Cardiac muscle cell (in vitro differentiated cells and primary cell): ENCODE measurements at places on chromosomes 1 and 21. TPM values are rescaled to one million over a fixed set of nuclear protein-coding genes. Genes with fewer than 3 reads are reported as not detected.

The NCF2 gene
- 0.19 and 1.5 TPM in 2 replicates for polyA plus RNA-seq

GRCh38 chr1:87872189-87872588 is 543.5 kb downstream of the LMO4 start:
- no peak for DNase-seq

The OBSCN gene
- polyA plus RNA-seq: 87.1 and 121 TPM in 2 replicates

DNA sequence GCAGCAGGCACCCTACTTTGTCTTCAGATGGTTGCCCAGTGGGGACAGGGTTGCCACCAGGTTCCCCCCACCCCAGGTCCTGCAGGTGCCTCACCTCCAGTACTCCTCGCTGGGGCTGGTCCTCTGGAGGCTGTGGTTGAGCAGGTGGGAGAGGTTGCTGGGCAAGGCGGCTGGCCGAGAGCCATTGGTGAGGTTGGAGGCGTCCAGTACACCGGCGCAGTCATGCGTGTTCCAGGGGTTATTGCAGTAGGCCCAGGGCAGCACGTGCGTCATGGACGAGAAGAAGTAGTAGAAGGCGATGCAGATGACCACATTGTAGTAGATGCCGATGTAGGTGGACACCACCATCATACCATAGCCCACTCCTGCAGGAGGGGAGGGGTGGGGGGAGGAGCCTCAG is 16.9 kb downstream of the CCDC24 start:
- DNase-seq: no peak

GRCh38 chr21:30248844-30249243 is 32.9 kb upstream of the CLDN8 start:
- DNase-seq: no peak

The HSD3B1 gene
- polyA plus RNA-seq: 0.07 TPM in 1 of 2 replicates, not detected in the other

DNA sequence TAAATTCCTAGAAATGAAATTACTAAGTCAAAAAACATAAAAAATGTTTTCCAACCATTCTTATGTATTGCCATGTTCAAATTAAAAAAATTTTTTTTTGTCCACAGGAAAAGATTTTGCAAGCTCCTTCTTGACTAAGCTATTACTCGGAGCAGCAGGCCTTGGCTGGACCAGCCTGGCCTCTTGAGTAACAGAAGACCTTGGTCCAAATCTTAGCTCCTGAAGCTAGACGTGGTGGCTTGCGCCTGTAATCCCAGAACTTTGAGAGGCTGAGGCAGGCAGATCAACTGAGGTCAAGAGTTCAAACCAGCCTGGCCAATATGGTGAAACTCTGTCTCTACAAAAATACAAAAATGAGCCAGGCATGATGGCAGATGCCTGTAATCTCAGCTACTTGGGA is 77.6 kb downstream of the CLSTN1 start:
- DNase-seq: peak; percentile 51

- no peak for DNase-seq
Measured at GRCh38 chr1:37875833-37876232, 16.4 kb upstream of the MTF1 start.

The KIF21B gene
- 0.29 and 1.1 TPM in 2 replicates for polyA plus RNA-seq

- no peak for DNase-seq
Measured at GRCh38 chr1:8347635-8348034, 29.7 kb downstream of the SLC45A1 start.

DNA sequence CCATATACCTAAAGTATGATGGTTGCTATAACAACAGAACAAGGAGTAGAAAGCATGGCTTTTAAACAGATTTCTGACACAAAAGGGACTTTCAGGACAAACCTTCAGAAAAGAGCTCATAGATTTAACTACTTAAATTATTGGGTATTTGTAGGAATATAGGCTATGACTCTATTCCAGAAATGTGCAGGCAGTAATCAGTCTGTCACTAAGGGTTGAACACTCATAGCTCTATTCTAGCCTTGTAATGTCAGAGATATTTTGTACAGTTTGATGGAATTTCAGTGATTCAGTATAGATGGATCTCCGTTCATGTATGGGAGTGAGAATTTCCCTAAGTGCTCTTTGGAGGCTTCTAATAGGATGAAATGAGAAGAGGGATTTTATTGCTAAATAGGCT is 82.8 kb downstream of the EXTL2 start:
- no peak for DNase-seq

DNA sequence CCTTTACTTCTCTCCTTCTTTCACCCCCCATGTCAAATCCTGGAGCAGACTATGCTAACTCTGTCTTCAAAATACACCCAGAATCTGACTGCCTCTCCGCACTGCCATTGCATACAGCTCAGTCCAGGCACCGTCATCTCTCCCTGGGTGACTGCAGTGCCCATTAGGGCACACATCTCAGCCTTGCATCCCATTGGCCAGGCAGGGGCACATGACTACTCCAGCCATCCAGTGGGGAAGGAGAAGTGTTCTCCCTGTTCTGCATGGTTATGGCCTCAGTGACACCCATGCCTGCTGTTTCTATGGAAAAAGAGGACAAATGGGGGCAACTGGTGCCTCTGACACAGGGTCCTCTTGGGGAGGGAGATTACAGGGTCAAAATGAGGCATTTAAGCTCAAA is 270.5 kb downstream of the MATN1 start:
- DNase-seq: no peak

DNA sequence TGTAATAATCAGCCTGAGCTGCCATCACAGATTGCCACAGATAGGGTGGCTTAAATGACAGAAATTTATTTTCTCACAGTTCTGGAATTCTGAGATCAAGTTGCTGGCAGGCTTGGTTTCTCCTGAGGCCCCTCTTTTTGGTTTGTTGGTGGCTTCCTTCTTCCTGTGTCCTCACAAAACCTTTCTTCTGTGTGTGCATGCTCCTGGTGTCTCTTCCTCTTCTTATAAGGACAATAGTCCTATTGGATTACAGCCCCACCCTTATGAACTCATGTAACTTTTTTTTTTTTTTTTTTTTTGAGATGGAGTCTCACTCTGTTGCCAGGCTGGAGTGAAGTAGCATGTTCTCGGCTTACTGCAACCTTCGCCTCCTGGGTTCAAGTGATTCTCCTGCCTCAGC is 41.0 kb upstream of the F3 start:
- no peak for DNase-seq

DNA sequence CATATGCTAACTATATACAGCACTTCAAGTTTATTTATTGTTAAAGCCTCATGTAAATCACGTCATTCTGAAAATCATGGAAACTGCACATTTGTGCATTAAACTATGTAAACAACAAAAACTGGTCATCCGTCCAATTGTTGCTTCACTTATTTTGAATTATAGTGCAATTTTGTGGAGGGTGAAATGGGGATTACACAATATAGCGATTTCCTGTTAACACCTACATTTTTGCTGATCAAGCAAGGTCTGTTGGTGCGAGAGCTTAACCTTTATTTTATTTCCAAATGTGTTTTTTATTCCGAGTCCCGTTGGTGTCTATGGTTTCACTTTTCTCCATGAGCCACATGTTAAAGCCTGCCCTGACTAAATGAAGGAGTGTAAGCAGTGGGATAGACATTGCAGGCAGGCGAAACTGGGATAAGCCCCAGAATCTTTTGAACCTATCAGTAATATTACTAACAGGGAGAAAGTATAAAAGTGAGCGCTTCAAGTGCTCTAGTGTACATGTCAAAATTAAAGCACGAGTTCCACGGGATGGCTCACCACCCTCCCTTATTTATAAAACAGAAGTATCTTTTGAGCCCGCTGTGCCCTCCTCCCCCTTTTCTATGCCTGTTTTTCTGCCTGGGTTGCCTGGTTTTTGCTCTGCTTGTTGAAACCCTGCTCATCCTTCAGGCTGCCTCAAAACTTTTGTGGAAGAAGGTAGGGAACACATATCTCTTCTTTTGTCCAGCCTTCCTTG is 120.7 kb downstream of the NFIA start:
- DNase-seq: no peak

DNA sequence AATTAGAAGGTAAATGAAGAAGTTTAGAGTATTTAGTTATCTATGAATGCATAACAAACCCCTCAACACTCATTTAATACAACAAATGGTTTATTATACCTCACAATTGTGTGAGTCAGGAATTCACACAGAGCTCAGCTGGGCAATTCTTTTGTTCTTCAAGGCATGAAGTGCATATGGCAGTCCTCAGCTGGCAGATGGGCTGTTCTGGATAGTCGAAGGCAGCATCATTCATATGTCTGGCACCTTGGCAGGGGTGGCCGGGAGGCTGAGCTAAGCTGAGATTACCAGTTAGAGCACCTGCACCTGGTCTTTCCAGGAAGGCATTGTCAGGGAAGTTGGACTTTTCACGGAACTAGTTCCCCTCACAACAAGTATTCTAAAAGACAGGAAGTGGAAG is 286.2 kb upstream of the DUSP10 start:
- DNase-seq: no peak

DNA sequence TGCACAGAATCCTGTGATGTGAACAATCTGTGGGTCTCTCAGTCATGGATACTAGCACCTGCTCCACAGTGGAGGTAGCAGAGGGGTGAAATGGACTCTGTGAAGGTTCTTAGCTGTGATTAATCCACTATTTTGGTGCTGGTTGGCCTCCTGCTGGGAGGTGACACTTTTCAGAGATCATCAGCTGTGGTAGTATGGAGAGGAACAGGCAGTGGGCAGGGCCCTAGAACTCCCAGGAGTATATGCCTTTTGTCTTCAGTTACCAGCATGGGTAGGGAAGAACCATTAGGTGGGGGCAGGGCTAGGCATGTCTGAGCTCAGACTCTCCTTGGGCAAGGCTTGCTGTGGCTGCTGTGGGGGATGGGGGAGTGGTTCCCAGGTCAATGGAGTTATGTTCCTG is 54.0 kb upstream of the KCNJ15 start:
- DNase-seq: no peak

GRCh38 chr1:143736562-143736961 is 235.2 kb downstream of the FAM72C start:
- DNase-seq: peak; percentile 6

- DNase-seq: no peak
Measured at GRCh38 chr1:228828151-228828550, 92.9 kb downstream of the RHOU start.

- no peak for DNase-seq
Measured at GRCh38 chr1:80579055-80579454, 1221.7 kb upstream of the ADGRL2 start.

The NEK2 gene
- 6.7 and 49.0 TPM in 2 replicates for polyA plus RNA-seq

- no peak for DNase-seq
Measured at GRCh38 chr1:153563483-153563901, 2.2 kb downstream of the S100A2 start.

GRCh38 chr1:194043984-194044755 is 857.8 kb upstream of the B3GALT2 start:
- no peak for DNase-seq
